GM04504 (cell line): ENCODE measurements at places on chromosomes 11 and 22.

DNA sequence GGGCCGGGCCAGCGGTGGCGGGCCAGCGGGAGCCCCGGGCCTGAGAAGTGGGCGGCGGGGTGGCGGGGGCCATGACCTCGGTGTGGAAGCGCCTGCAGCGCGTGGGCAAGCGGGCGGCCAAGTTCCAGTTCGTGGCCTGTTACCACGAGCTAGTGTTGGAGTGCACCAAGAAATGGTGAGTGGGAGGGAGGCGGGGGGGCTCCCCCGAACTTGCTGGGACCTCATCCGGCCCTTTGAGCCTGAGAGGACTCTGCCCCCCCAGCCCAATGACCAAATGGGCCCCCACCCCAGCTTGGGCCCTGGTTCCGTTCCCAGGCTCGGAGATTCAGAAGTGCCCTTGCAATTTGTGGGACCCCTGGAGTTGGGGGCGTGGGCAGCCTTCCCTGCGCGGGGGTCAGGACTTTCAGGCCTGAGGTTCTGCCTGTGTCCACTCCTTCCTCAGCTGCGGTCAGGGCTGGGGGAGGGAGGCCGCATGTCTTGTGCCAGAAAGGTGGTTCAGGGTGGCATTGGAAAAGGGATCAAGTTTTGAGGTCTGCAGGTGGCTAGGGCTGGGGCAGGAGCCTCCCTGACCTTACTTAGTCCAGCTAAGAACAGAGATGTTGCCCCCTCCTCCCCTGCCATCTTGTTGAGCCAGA, 496 bp downstream of the EHBP1L1 start:
- DNase-seq, result no peak

DNA sequence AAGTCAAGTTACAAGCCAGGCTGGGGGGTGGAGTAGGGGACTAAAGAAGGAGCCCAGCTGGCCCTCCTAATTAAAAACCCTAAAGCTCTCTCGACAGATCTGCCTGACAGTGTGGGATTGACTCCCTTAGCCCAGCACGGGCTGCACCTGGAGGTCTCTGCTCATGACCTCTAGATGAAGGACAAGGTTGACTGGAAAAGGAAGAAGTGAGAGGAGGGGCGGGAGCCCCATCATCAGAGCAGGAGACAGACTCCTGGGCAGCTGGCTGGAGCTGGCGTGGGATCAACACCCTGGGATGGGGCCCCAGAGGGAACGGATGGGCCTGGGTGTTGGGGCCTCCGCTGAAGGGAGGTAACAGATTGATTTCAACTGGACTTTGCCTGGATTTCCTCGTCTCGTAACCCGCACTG, 46.1 kb downstream of the RPUSD4 start:
- DNase-seq, result no peak

DNA sequence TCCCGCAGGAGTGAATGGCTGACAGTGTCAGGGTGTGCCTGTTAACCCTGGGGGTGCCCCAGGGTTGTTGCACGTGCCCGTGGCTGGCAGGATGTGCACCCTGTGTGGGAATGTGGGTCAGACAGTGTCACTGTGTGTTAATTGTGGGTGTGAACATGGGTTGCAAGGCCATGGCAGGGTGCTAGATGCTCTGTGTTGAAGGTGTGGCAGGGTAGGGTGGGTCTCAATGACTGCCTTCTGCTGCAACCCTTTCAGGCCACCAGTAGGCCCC, 8.3 kb downstream of the RIN1 start:
- no peak for DNase-seq

DNA sequence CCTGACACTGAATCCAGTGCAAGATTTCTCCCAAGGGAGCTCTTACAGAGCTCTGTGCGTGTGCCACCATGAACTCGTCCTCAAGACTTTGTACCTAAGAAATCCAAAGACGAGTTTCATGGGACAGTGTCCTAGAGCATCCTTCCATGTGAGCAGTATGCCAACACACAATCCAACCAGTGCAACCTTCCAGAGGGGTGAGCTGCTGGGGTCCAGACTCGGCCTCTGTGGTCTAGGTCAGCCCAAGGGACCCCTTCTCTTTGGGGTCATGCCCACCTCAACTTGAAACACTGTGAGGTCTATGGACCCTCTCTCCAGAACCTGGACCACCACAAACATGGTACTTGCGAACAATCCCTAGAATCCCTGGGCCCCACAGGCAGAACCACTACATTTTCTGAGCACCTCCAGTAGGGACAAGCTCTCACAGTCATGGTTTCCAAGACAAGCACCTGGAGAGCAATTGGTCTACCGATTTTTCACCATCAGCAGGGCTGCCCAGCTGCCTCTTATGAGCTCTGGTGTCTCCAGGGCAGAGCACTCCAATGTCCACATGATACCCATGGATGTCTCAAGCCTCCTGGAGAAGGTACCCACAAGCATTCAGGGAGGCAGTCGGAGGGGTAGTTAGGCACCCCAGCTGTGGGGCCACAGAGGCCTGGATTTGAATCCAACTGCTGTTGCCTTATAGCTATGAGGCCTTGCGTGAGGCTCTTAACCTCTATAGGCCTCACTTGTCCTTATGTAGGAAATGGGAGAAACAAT, 7.7 kb downstream of the CHST1 start:
- no peak for DNase-seq

DNA sequence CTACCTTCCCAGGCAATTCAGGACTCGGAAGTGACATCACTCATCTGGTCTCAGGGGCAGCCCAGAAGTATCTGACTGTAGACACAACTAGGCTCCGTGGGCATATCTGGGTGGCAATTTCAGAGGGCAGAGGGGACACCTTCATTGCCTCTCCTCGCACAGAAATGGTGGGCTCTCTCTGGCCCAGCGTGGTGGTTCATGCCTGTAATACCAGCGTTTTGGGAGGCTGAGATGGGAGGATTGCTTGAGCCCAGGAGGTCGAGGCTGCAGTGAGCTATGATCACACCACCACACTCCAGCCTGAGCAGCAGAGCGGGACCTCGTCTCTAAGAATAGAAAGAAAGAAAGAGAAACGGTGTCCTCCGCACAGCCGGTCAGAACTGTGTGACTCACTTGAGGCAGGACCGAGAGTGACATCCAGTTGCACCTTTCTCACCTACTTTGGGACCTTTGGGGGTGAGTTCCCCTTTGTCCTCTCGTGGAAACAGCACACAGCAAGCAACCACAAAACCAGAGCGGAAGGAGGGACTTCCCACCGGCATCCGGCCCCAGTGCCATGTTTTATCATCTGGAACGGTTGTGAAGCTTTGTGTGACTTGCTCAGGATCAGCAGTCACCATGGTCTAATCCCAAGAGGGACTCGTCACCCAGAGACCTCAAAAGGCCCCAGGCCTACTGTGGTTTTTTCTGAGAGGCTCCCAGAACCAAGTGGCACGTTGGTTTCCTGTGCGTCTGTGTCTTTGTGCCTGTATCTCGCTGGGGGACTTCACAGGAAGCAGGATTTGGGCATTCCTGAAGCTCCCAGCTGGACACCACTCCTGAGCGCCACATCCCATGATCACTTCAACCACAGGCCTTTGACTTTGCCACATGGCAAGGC, 38.4 kb upstream of the EMID1 start:
- DNase-seq, result no peak

GRCh38 chr11:30488304-30488998, 97.7 kb downstream of the MPPED2 start:
- DNase-seq, result no peak

GRCh38 chr11:31822927-31823643, 12.0 kb upstream of the PAX6 start:
- no peak for DNase-seq

DNA sequence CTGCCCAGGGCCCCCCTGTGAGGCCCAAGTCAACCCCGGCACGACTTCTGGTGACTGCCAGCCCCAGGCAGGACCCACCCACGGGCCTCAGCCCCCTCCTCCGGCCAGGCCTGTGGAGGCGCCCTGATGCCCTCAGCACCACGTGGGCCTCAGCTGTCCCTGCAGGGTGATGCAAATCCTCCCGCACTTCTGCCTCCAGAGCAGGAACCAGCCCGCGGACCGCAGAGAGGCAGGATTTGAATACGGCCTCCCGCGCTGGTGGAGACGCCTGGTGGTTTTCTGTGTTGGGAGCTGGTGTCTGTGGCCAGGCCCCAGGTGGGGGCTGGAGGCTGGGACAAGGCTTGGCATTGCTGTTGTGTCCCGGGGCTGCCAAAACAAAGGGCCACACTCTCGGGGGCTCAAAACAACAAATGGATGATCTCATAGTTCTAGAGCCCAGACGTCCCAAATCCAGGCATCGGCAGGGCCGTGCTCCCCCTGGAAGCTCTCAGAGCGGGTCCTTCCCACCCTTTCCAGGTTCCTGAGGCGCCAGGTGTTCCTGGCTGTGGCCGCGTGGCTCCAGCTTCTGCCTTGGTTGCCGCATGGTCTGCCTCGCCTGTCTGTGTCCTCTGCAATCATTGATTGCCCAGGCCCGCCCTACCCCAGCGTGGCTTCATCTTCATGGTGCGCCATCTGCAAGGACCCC, 19.4 kb downstream of the TRPM5 start:
- DNase-seq, result no peak

- peak; percentile 38 for DNase-seq
Measured at GRCh38 chr11:73625696-73626318, 20.6 kb upstream of the PLEKHB1 start.

DNA sequence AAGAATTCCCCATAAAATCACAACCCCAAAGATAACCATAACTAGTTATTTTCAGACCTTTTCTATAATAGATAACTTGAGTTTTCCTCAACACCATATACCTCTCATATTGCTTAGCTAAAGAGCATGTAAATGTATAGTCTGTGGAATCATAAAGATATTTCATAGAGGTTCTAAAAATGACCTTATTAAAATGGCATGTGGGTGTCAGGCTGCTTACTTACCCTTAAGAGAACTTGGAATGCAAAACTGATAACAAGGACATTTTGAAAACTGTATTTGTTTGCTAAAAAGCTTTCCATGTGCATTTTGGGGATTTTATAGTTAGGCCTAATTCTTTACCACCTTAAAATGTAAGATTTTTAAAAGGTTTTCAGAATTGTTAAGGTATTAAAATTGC, 4.7 kb downstream of the SIK2 start:
- no peak for DNase-seq

GRCh38 chr11:64285885-64286800, 495 bp downstream of the GPR137 start:
- DNase-seq, result no peak

GRCh38 chr22:30426388-30427353, 1.1 kb downstream of the MTFP1 start:
- no peak for DNase-seq

DNA sequence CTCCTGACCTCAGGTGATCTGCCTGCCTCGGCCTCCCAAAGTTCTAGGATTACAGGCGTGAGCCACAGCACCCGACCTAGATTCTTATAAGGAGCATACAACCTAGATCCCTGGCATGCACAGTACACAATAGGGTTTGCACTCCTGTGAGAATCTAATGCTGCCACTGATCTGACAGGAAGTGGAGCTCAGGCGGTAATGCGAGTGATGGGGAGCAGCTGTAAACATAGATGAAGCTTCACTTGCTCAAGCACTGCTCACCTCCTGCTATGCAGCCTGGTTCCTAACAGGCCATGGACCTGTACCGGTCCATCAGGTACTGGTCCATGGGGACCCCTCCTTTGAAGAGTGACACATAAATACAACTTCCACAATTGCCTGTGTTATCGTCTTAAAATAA, 44.8 kb upstream of the EIF3M start:
- DNase-seq, result no peak

GRCh38 chr22:22022947-22023534, 40.5 kb upstream of the TOP3B start:
- DNase-seq, result no peak

DNA sequence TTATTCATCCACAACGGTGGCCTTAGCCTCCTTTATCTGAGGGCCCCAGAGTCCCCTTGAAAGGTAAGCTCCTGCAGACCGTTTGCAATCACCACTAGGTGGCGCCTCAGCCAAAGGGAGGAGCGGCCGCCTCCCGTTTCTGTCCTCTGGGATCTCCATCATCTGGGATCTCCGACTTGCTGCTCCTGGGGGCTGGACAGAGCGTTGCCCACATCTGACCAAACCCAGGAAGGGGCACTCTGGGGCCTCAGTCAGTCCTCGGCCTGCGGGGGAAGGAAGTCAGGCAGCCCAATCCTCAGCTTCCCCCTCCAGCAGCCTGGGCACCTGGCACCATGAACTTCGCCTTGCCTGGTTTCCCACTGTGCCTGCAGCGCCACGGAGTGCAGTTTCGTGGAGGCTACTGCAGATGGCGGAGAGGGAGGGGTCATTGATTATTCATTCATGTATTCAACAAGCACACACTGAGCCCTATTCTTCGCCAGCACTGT, 23.5 kb downstream of the TP53I11 start:
- peak; percentile 40 for DNase-seq

- no peak for DNase-seq
Measured at GRCh38 chr22:38762551-38762983, 6.8 kb upstream of the SUN2 start.

GRCh38 chr22:21591695-21592094, 24.2 kb downstream of the UBE2L3 start:
- DNase-seq, result no peak

DNA sequence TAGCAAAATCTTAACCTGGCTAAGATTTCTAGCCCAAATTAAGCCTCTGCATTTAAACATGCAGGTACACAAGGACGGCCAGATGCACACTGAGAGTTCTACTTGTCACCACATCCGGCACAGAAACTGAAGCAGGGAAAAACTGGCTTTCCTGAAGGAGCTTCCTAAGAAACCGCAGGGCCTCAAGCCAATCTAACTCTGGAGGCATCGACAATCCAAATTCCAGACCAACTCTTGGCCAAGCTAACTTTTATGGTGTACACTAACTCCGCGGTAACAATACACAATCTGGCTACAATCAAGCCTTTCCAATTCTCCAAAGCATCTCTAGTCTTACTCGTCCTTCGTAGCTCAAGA, 1.2 kb downstream of the MSANTD2 start:
- peak; percentile 58 for DNase-seq

DNA sequence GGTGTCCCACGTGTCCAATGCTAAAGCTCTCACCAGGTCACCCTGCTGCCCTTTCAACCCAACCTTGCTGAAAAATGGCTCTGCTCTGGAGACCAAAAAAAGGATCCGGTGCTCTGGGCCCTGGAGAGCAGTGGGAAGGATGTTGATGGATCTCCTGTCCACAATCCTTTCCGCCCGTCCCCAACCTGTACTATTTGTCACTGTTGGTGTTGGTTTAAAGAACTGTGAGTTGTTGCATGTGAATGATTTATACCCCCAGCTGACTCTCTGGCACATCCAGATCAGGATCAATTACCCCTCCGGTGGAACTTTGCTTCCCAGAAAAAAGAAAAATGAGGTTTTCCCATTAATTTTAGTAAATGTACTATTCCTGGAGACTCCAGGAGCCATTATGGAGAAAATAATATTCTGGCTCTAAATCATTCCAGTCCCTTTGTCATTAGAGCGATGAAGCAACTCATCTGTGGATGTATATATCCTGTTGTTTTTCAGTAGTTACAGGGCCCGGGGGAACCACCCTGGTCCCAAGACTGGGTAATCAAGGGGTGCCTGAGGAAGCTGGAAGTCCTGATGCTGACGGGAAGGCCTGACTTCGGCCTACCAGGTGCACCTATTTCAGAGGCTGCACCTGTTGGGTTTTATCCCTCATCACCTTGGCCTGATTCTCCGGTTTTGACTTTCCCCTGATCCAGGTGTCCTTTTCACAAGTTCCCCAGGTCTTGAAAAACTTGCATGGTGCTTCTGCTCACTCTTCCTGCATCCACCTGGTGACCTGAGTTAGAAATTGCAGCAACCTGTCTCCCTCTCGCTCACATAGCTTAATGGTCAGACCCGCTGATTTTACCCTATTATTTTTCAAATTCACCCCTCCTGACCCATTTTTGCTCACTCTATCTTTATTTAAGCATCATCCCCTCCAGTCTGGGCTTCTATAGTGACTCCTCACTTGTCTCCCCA, 209.2 kb upstream of the SEZ6L start:
- no peak for DNase-seq
